ENCODE measurements at places on chromosomes 6 and 20.

DNA sequence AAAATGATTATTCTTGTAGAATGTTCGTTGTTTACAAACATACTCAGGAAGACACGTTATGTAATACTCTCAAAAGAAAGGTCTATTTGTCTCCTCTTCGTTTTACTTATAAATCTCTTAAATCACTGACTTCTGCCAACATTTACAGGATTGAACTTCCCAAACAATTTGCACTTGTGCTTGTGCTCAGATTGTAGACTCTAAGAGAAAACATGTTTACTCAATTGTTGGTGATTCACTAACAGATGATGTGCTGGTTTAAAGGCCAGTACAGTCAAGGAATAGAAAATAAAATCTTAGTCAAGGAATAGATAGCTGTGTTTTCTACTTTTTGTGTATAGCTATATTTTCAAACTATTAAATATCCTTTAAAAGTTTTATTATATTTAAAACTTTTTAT, 172.8 kb downstream of the GJA1 start:
- no peak for DNase-seq

GRCh38 chr6:68638230-68638900, 3.3 kb downstream of the ADGRB3 start:
- peak; percentile 17 for DNase-seq

DNA sequence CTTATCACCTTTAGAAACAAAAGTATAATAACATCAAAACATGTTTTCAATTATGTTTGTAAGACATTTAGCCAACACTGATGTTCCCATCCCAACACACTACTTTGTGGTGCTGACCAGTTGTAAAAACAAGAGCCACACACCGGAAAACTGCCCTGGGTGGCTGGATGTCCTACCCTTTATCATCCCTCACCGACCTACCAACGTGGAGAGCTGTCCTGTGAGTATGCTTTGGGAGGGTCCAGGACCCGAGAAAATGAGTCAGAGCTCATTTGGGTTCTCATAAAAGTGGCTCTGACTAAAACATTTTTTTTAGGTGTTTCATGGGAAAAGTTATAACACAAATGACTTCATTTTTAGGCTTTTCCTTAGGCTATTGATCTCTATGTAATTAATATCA, 29.3 kb upstream of the CTAGE9 start:
- no peak for DNase-seq

GRCh38 chr6:145743332-145743731, 8.0 kb upstream of the EPM2A start:
- no peak for DNase-seq

DNA sequence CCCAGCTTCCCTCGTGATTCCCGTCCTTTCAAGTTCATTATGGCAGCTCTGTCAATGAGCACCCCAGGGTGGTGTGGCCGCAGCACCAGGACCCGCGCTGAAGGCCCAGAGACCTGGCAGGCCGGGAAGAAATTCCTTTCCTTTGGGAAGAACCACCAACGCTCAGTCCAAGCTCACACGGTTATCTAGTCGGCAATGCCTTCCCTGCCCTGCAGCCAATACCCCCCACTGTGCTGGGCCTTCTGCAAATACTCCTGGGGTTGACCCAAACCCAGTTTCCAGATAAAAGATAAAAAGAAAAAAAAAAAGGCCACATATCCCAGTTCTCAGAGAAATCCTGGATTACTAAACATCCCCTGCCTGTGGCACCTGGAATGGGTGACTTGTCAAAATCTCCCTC, 28.7 kb downstream of the PXDC1 start:
- no peak for DNase-seq

DNA sequence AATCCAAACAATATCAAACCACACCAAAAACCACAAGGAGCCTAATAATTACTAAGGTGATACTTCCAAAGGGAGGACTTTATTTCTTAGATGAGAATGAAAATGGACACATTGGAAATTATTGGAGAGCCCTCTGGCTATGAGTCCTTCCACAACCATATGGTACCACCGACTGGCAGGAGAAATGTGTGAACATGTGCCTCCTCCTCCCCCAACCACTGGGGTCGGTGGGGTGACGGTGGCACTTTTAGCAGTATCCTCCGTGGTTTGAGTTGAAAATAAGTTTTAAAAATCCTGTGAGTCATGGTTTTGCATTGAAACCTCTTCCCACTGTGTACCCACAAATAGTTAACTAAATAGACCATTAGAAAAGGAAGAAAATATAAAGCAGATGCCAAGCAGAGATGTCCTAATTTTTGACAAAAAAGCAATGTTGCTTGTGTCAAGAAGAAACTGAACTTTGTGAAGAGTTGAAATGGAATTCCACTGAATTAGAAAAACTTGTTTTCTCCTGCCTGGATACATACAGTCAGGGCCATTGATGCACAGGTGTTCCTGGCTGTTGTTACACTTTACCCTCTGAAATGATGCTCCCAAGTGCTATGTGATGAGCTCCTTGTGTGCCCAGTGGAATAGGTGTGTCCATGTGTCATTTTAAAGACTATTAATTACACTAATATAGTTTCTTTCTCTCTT, 3.2 kb downstream of the EDN1 start:
- no peak for DNase-seq

DNA sequence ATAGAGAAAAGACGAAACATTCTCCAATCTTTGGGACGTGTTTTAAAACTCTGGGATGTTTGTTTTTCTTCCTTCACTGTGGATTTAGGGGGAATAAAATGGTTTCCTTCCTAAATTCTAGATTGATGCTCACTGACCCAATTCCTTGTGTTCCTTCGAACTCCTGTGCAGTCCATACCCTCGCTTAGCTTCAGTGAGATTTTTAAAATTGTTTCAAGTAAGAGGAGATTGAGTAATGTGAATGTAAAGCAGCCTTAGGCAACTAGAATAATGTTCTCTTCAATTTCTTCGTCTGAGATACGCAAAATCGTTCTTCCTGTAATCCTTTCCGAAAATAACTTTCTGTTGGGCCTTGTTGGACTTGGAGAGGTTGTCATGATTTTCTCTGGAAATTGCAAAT, 2.6 kb upstream of the VGLL2 start:
- no peak for DNase-seq

GRCh38 chr6:35512740-35513139, at the start of gene TULP1:
TSS of gene TULP1 (minus strand) at chr6:35512896. CDS start at chr6:35512858, 38 bp downstream.
- no peak for DNase-seq

- peak; percentile 83 for DNase-seq
Measured at GRCh38 chr20:59933296-59933848, at the start of gene SYCP2. TSS of gene SYCP2 (minus strand) at chr20:59933637. CDS start at chr20:59922413, 11,224 bp downstream.

DNA sequence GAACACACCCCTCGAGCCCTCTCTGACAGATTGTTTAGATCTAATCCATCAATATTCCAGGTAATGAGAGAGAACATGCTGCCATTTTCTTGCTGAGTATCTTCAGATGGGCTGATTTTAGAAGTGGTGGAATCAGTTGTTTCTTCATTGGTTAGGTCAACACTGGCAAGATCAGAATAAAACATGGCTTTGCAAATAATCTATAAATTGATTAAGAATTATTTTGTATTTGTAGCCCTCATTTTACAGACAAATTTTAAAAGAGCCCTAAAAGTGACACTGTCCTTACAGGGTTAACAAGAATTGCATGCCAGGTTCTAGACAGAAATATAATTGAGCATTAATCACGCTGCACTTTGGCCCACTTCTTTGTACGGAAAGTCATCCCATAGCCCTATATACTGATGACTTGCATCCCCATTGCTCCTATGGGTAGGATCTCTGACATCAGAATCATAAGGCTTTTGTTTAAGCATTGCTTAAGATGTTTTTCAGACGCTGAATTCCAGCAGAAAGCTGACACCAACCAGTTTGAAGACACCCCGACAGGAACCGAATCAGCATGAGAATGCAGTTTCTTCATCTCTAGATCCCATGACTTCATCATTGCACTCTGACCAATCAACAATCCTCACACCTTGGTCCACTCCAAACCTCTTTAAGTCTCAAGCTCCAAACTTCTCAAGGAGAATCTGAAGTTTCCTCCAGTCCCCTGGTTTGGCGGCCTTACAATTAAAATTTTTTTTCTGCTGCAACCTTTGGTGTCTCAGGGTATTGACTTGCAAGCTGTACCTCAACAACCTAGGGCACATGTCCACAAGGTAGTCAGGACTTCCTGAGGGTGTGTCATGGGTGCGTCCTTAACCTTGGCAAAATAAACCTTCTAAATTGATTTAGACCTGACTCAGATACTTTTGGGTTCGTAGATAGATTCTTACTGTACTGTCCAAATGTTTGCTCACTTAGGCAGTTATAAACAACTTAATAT, 7.8 kb downstream of the TDP2 start:
- DNase-seq, result no peak

- DNase-seq, result no peak
Measured at GRCh38 chr6:147158881-147159280, 45.3 kb upstream of the STXBP5 start.

DNA sequence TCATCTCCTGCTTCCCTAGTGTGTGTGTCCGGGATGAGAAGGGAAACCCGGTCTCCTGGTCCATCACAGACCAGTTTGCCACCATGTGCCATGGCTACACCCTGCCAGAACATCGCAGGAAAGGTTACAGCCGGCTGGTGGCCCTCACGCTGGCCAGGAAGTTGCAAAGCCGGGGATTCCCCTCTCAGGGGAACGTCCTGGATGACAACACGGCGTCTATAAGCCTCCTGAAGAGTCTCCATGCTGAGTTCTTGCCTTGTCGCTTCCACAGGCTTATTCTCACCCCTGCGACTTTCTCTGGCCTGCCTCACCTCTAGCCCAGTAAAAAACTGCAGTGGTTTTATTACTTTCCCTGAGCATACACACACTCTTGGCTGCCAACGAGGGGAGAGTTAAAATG, 23.9 kb upstream of the C6orf141 start:
- DNase-seq, result no peak

GRCh38 chr6:35093783-35094182, 47.4 kb downstream of the TCP11 start:
- DNase-seq, result no peak

DNA sequence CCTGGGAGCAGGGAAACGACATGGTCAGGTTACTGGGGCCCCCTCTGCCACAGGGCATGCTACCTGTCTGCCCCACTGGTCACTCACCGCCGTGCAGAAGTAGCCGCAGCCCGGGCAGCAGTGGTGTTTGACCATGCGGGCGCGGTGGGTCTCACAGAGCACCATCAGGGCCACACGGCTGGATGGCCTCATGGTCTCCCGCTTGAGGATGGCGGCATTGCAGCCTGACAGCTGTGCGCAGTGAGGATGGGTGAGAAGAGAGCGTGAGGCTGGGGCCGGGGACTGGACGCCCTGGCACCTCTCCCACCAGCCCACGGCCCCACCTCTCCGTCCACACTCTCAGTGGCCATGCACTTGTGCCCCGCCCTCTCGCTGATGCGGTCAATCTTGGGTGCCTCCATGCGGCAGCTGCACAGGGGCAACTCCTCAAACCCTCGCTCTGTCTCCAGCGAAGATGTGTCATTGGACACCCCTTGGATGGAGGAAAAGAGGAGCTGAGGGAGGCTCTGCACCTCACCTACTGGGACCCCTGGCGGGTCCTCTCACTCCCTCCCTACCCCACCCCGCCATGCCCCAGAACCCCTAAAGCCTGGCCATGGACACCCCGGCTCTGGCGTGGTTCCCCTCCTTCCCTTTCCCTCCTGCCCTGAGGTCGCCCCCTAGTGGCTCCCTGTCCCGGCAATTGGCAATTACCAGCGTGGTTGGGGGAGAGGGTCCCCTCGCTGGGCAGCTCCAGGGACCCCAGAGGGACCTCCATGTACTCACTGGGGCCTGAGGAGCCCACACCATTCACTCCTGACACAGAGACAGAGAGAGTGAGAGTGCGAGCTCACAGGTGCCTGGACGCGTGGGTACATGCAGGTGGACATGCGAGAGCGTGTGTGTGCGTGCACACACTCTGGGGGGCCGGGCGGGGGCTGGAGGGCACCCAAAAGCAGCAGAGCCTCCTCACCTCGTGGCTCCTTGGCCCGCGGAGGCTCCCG, 8.9 kb downstream of the EHMT2 start:
- DNase-seq, result peak; percentile 40

- no peak for DNase-seq
Measured at GRCh38 chr20:17897566-17898307, 70.9 kb downstream of the SNX5 start.

DNA sequence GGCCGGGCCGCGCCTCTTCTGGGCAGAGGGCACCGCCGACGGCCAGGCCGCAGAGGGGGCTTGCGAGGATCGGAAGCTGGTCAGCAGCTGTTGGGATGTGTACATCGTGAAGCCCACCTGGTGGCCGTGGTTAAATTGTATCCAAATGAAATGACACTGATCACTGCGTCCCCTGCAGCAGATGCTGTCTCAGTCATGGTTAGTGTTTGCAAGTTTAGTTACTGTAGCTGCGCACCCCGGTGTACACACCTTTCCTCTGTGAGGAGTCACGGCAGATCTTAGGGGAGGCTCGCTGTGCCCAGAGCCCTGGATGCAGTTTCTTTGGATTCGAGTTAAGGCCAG, 653 bp downstream of the NAA20 start:
- peak; percentile 30 for DNase-seq

DNA sequence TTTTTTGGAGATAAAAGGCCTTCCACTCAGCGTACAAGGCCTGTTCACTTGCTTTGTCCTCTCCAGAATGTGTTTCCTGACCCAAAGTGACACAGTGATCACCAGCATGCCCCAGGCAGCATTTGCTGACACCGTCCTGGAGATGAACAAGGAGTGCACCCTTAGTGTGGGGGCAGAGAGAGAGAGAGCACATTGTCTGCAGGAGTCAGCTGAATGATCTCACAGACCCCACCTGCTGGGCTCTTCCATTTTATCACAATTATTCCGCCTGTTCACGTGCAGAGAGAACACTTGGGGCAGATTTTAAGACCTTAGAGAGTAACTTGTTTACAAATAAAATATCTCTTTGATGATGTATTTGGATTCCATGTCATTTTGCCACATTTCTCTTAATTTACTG, 22.4 kb upstream of the MAS1L start:
- DNase-seq, result no peak

GRCh38 chr6:82270881-82271635, 23.5 kb upstream of the IBTK start:
- DNase-seq, result no peak

GRCh38 chr6:161300823-161301222, 27.0 kb upstream of the AGPAT4 start:
- no peak for DNase-seq

- no peak for DNase-seq
Measured at GRCh38 chr20:61192337-61192950, 59.6 kb upstream of the CDH4 start.

- DNase-seq, result no peak
Measured at GRCh38 chr6:34295721-34296120, 46.9 kb upstream of the SMIM29 start.

- no peak for DNase-seq
Measured at GRCh38 chr6:94133106-94133505, 713.7 kb upstream of the EPHA7 start.

- DNase-seq, result no peak
Measured at GRCh38 chr6:12750416-12750815, 33.8 kb downstream of the PHACTR1 start.

Measured in CD8-positive, alpha-beta T cell (primary cell).